Activated T-helper 1 cell treated with Interleukin-2 at 50 U/mL for 16 hours (primary cell): ENCODE measurements at places on chromosomes 4 and X.

DNA sequence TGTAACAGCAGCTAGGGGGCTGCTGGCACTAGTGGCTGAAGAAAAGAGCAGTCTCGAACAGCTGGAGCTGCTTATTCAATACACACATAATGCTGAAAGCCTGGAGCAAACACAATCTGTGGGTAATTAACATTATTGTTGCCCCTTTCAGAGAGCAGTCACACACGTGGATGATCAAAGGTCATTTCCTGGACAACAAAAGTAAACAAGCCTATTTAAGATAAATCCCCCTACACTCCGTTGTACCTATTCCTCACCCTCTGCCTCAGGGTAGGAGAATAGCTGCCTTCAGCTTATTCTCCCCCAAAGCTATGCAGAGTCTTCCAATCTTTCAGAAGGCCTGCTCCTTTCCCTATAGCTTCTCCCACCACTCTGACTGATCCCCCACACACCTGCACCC is 803.9 kb downstream of the C4orf33 start:
- DNase-seq, result no peak

DNA sequence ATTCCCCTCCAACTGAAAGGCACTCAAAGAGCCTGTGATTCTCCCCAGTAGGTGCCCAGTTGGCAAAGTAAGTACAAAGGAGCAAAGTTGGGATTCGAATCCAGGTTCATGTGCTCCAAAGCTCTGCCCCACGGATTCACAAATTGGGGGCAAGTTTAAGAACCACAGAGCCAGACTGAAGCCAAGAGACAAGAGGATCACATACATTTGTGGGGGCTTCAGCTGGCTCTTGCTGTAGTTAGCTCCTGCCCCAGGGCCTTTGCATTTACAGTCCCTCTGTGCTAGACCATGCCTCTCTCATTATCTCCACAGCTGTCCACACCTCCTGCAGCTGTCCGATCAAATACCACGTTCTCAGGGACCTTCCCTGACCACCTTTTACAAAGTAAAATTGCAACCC is 18.8 kb downstream of the PNMA6F start:
- no peak for DNase-seq

- DNase-seq, result no peak
Measured at GRCh38 chrX:109830157-109830703, 97.2 kb upstream of the ACSL4 start.

- no peak for DNase-seq
Measured at GRCh38 chrX:34341258-34341657, 209.1 kb upstream of the FAM47A start.

GRCh38 chr4:184536065-184536880 is 61.9 kb upstream of the IRF2 start:
- DNase-seq, result no peak

- no peak for DNase-seq
Measured at GRCh38 chr4:20426028-20426427, 174.3 kb downstream of the SLIT2 start.

DNA sequence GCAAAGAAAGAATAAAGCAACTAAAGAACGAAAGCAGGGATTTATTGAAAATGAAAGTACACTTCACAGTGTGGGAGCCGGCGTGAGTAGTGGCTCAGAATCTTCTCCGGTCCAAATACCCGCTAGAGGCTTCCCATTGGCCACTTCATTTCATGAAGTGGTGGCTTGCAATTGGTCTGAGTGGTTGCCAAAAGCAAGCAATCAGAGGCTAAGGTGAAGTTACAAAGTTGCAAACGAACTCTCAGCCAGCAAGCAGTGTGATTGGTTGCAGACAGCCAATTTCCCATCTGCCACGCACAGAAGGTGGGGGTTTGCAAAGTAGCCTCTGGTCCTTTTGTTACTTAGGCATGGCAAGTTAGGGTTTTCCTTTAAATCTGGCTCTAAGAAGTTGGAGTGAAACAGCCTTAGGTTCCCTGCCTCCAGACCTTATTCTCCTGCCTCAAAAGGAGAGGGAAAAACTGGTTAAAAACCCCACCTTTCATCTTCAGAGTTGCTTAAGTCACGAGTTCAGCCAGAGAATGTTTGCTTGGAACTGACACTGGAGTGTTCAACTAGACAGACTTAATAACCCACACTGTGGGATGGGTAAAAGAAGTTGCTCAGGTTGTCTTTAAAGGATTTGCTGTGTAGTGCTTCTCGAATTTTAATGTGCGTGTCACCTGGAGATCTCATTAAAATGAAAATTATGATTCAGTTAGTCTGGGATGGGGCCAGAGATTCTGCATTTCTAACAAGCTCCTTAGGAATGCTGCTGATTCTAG is 6.9 kb upstream of the CLOCK start:
- DNase-seq, result no peak

DNA sequence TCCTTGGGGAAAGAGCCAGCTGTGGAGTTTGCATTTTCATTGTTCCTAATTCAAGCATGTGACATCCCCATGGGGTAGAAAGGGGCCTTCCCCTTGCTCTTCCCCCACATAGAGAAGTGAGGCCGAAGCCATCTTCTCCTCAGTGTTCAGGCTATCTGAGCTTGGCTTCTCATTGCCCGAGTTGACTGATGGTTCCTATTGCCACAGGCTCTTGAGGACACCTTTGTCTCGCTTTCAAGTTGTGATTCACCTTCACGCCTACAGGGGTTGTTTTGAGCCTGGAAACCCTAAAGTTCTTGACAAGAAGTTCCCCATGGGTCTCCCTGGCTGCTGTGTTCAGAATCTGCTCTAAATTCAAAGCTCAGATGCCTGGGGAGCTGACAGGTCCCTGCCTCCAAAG is 25.0 kb downstream of the CCNQ start:
- DNase-seq, result no peak

GRCh38 chrX:132961511-132961910 is 3.1 kb upstream of the HS6ST2 start:
- no peak for DNase-seq

DNA sequence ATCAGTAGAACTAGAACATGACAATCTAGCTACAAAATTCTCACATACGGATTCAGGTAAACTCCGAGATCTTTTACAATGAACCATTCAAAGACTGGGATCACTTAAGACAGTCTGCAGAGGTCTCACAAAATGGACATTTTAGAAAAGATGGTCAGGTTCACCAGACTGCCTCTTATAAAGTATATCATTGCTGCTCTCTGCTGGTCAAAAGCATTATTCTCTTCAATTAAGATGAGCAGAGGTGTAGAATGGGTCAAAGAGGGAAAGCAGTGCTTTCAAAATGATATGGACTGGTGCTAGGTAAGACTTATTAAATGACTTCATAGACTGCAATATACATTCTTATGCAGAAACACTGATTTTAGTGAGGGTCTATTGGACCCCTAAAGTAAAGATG is 434.7 kb downstream of the PACRGL start:
- no peak for DNase-seq

DNA sequence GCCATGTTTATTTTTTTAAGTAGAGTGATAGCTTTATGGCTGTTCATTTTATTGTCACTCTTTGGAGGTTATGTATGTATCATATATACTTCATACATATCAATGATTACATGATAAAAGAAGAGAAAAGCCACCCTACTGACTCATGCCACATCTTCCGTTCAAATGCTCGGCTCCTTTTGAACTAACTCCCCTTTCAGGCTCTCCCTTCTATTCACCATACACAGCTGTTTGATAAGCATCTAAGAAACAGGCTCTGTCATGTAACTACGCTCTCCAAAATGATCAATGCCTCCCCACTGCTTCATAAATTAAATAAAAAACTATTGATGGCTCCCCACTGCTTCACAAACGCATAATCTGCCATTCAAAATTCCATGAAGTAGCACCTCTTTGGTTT is 89.4 kb downstream of the SEL1L3 start:
- DNase-seq, result no peak

- no peak for DNase-seq
Measured at GRCh38 chrX:31228909-31229308, 157.1 kb upstream of the FTHL17 start.

GRCh38 chr4:167419468-167420140 is 185.3 kb upstream of the SPOCK3 start:
- no peak for DNase-seq

- no peak for DNase-seq
Measured at GRCh38 chrX:11329021-11329420, 35.8 kb downstream of the AMELX start.

- no peak for DNase-seq
Measured at GRCh38 chr4:177964693-177965168, 522.5 kb upstream of the AGA start.

DNA sequence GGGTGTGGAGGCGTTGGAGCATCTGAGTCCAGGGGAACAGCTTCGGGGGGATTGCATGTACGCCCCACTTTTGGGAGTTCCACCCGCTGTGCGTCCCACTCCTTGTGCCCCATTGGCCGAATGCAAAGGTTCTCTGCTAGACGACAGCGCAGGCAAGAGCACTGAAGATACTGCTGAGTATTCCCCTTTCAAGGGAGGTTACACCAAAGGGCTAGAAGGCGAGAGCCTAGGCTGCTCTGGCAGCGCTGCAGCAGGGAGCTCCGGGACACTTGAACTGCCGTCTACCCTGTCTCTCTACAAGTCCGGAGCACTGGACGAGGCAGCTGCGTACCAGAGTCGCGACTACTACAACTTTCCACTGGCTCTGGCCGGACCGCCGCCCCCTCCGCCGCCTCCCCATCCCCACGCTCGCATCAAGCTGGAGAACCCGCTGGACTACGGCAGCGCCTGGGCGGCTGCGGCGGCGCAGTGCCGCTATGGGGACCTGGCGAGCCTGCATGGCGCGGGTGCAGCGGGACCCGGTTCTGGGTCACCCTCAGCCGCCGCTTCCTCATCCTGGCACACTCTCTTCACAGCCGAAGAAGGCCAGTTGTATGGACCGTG is 2.2 kb downstream of the AR start:
- DNase-seq, result no peak

GRCh38 chrX:13662355-13662791 is 9.4 kb downstream of the TCEANC start:
- no peak for DNase-seq
